ENCODE measurements at places on chromosomes 7 and 10. TPM values are rescaled to one million over a fixed set of nuclear protein-coding genes. Genes with fewer than 3 reads are reported as not detected.

GRCh38 chr10:47016564-47016963 is 105.3 kb downstream of the PTPN20 start:
- no peak for DNase-seq

DNA sequence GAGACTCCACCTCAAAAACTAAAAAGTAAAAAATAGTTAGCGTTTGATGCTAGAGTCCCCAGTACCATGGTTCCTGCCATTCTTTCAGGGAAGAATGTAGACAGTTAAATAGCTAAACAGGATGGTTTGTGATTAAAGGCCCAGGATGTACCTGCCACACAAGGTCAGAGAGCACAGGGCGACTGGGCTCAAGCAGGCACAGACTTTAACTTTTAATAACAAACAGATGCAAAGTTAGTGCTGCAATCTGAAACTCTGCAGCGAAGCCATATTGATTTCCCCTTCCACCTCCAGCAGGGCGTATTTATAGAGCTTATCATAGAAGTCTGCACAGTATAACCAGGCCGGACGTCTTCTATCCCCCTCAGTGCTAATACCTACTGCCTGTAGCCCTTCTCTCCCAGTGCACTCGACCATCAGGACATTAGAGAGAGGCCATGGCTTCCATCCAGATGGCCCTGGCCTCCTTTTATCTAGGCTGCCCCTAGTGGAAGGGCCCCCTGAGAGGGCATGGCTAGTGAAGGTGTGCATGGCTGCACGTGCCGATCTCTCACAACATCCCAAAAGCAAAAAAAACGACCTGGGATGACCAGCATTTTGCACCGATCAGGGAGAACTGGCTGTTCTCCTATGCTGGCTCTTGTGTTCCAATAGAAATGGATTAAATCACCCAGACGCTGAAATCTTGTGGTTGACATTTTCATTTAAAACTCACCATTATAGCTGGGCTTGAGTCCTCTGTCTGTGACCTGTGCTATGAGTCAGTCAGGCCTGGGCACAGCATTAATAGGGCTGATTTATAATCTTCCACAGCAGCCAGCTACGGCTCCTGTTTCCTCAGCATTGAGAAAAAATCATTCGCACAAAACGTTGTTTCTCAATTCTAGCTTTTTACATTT is 7.6 kb upstream of the BAG3 start:
- no peak for DNase-seq

- DNase-seq: no peak
Observed at GRCh38 chr7:2010101-2010500, 222.6 kb downstream of the MAD1L1 start.

DNA sequence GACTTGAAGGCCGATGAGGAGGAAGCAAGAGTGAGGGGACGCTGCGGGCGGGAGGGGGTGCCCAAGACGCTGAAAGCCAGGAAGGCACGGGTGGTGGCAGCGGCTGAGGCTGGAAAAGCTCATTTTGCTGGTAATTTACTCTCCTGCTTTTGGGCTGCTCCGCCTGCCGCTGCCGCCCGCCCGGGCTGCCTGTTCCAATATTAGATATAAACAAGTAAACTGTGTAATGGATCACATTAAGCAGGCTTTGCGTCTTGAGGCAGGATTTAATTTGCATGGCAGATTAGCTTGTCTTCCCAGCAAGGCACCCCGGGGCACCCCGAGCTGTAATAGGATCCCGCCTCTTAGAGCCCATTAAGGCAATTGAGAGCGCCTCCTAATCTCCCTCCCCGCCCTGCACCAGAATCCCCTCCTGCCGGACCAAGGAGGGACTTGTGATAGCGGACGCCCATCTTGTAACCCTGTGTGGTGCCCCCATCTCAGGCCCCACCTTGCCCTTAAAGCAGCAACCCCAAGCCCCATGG is 46.1 kb upstream of the SLF2 start:
- peak; percentile 34 for DNase-seq

DNA sequence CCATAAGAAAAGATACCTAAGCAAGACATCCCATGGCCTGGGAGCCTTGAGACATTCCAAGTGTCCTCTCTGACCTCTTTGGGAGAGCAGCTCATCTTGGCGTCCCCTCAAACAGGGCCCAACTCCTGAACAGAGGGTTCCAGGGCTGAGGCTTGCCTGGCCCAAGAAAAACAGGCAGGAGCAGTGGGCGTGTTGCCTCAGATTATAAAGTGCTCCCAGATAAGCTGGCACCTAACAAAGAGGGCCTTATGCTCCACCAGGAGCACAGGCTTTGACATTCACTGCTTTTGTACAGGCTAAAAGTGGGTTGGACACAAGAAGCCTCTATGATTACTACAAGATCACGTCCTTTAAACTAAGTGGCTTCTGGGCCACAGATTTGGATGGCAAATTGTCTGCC is 193.1 kb downstream of the FGFR2 start:
- DNase-seq: no peak

DNA sequence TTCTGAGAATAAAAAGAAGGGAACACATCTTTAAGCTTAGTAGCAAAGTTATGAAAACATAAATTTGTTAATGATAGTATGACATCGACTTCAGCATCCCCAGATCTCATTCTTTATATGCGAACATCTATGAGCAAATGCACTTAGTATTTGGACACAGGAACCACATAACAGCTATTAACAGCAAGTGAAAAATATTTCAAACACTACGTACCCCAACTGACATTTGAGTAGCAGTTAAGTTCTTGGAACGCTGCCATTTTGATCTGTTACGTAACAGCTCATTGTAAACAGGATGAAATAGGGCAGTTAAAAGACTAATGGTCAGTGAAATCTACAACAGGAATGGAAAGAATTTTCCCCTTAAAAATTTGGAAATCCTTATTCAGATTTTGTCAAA is 428.9 kb downstream of the TNS3 start:
- no peak for DNase-seq

DNA sequence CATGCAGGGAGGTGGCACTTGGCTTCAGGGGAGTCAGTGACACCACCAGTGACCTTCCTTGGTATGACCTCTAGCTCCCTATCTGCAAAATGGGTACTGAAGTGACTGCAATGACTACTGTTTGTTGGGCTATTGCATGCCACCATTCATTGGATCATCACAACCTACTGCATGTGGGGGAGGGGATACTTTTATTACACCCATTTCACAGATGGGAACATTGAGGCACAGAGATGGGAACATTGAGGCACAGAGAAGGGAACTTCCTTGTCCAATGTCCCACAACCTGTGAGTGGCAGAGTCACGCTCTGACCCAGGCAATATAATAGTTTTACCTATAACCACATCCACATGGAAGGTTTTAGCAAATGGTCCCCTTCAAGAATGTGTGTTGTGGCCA is 12.2 kb upstream of the MYH16 start:
- DNase-seq: no peak

- no peak for DNase-seq
Observed at GRCh38 chr7:68295386-68295785, 1298.8 kb downstream of the TYW1 start.

DNA sequence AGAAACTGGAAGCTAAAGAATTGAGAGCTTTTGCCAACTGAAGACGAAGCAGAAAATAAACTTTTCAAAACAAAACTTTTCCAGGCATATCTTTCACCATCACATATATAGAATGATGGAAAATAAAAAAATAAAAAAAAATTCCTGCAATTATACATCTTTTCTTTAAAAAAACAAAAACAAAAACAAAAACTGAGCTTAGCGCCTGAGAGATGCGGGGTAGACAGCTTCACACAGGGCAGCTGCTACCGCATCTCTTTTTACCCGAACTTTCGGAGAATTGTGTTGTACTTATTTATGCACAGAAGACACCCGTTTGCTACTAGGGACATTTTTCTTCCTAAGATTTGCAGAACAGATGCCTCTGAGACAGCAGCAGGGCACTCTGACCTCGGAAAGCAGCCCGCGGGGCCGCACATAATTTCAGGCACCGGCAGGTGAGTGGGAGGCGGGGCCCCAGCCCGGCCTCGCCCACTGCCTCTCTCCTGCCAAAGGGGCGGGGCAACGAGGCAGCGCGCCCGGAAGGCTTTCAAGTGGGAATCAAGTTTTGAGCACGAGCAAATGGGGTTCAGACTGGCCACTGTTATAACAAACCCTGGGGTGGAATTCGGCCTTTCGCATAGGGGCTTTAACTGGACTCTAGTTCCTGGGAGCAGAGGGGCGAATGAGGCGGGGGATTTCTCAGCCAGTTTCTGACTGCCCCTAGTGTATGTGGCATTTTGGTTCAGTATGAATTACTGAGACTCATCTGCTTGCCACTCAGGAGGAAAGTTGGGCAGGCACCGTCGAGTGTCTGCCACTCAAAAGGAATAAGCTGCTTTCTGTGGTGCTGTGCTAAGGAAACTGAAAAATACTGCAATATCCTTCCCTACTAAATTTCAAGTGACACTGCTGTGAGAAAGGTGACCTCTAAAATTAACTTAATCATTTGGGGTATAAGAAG is 18.5 kb upstream of the FAM133B start:
- DNase-seq: peak; percentile 85

DNA sequence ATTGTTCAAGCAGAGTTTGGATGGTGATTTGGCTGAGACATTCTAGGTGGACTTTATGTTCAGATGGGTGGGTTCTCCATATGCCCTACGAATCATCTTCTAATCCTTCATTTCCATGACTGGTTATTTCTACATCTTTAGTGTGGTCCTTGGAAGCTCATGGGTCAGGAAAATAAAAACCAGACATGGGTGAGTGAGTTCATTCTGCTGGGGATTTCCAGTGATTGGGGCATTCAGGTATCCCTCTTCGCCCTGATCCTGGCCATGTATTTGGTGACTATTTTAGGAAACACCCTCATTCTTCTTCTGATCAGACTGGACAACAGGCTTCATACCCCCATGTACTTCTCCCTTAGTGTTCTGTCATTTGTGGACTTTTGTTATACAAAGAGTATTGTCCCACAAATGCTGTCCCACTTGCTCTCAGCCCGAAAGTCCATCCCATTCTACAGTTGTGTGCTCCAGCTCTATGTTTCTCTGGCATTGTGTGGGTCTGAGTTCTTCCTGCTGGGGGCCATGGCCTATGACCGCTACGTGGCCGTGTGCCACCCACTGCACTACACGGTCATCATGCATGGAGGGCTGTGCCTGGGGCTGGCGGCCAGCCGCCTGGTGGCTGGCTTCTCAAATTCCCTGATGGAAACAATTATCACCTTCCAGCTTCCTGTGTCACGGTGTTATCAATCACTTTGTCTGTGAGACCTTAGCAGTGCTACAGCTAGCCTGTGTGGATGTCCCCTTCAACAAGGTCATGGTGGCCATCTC is 19.2 kb upstream of the OR6B1 start:
- no peak for DNase-seq

DNA sequence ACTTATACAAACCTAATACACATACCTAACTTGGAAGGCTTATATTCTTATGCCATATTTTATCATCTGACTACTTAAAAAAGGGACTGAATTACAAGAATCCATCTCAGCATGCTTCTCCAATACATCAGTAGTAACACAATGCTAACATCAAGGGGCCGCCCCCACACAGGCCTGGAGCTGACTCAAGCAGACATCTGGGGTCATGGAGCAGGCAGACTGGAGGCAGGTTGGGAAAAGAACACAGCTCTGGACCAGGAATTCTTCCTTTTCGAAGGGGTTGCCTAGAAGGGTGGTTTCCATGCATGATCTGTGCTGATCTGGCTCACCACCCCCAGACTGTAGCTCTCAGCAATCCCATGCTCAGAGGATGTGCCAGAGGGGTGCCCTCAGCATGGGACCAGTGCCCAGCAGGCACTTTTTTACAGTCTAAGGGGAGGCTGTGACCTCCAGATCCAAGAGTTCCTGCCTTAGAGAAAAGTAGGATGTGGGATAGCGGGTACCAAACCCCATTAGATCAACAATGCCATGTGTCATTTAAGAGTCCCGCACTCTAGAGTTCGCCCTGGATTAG is 26.1 kb upstream of the DUSP5 start:
- no peak for DNase-seq

DNA sequence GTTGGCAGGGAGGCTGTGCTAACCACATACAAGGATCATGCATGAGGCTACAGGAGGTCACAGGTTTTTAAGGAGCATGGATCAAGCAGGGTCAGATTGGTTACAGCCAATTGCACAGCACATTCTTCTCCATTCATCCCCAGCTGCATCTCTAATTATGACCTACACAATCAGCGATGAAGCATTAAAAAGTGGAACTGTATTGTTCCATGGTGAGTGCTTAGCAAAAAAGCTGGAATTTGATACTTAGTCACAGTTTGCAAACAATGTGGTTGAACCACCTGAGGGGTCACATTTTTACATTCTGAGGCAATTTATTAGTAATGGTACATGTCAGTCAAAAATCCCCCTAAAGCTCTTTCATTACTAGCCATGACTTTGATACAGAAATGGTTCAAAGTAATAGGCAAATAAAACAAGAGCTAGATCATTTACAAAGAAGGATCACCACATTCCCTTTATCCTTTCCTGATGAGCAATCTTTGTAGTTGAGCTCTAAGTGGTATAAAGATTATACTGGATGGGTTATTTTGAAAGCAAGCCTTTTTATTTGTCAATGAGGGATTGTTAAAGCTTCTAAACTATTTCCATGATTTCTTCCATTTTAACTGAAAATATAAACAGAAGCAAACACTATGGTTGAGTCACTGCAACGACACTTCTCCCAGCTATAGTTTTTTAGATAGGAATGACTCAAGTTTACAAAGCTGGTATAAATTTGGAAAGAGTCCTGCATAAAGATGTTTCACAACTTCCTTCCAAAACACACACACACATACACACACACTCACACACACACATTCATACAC is 217.8 kb upstream of the SEMA3A start:
- DNase-seq: no peak

- DNase-seq: no peak
Observed at GRCh38 chr10:124007102-124007772, 86.2 kb downstream of the CHST15 start.

DNA sequence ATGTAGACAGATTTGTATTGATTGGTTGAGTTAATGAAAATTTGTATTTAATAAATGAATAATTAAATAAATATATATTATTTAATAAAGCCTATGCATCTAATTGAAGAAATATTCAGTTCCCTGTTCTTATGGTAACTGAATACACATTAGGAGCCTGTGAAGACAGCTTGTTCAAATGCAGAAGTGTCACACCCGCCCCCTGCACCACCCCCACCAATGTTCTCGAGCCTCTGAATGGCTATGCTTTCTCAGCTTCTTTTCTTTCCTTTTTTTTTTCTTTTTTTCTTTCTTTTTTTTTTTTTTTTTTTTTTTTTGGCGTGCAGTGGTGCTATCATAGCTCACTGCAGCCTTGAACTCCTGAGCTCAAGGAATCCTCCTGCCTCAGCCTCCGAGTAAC is 38.3 kb upstream of the PARD3 start:
- no peak for DNase-seq

DNA sequence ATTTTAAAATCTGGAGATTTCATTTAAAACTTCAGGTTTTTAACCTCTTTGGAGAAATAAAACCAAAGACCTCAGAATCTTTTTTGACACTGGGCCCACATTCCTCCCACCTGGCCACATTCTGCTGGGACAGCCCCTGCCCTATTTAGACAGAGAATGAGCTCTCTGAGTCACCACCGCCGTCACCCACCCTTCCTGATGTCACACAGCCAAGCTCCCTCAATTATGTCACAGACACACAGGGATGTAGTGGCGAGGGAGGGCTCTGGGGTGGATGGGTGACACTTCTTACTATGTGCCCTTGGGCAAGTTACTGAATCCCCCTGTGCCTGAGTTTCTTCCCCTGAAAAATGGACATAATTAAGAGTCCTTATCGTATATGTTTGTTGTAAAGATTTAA is 162.6 kb downstream of the RAB11FIP2 start:
- DNase-seq: no peak

Gene PRR15
- 7.9 TPM for total RNA-seq

Gene KIAA1549
- total RNA-seq: 17.6 TPM

Gene TUBAL3
- not detected for total RNA-seq

Gene STAMBPL1
- 5.5 TPM for total RNA-seq

Gene ARL3
- total RNA-seq: 16.2 TPM

Gene CFAP69
- total RNA-seq: 3.2 TPM

Gene GAD2
- total RNA-seq: 0.47 TPM

Gene ICA1
- total RNA-seq: 36.9 TPM
